GM23248 (cell line): ENCODE measurements at places on chromosomes 7 and 10. TPM values are rescaled to one million over a fixed set of nuclear protein-coding genes. Genes with fewer than 3 reads are reported as not detected.

DNA sequence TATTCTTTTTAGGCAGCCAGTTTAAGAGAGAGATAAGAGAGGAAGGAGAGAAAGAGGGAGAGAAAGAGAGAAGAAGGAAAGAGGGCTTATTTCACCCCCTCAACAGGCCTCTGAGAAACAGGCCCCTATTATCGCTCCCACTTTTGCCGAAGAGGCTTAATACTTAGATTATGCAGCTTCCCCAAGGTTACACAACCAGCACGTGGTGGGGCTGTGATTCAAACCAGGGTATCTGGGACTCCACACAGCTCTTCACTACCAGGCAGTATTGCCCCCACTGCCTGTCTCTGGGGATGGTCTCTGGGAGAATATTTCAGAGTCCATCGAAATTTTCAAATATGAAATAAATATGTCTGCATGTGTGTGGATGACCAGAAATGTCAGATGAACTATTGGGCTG is 3.0 kb downstream of the GIMAP1 start:
- no peak overlapping the region for H3K27ac ChIP-seq
- H3K36me3 ChIP-seq: no peaks in the 10 kb centered on the region
- no peak for DNase-seq

DNA sequence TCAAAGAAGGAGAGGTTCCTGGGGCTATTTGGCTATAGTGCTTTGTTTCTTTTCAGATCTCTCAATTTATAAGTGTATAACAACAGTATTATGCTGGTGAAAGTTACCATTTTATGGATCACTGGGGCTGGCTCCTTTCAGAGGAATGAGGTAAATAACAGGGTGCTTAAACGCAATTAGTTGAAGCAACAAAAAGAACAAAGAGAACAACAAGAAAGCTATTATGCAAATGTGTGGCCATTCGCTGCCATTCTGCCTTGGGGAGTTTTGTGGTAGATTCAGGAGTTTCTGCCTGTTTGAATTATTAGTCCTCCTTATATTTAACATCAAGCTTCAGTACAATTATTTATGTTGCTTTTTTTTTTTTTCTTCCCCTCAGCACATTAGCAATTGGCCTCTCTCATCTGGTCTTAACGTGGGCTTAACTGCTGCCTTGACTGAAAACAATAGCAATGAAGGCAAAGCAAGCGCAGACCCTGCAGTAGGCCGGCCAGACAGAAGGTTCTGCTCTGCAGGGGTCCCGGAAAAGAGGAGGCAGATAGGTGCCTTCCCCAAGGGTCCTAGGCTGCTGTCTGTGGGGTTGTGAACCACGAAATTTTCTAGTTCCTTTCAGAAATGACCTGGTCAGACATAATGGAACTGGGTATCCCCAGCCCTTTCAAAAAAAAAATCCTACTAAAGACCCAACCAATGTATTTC is 339.9 kb upstream of the PODXL start:
- 0 out of 2 replicates have a peak overlapping the region, but pooled peaks have one; percentile 25 for H3K4me3 ChIP-seq
- H3K36me3 ChIP-seq: no peaks in the 10 kb centered on the region
- no peak for DNase-seq
- peaks cover 54% of the 10 kb centered on the region for H3K4me1 ChIP-seq

- H3K36me3 ChIP-seq: no peaks in the 10 kb centered on the region
- no peak for DNase-seq
- H3K27ac ChIP-seq: 0 out of 2 replicates have a peak overlapping the region, but pooled peaks have one; percentile 10
- H3K27me3 ChIP-seq: no peaks in the 10 kb centered on the region
Measured at GRCh38 chr10:78261291-78261690, 227.6 kb downstream of the RPS24 start.

GRCh38 chr10:22629126-22629525 is 85.3 kb downstream of the PIP4K2A start:
- DNase-seq: peak; percentile 69
- no peaks in the 10 kb centered on the region for H3K27me3 ChIP-seq
- H3K27ac ChIP-seq: no peak overlapping the region
- H3K4me3 ChIP-seq: no peak overlapping the region
- peaks cover 54% of the 10 kb centered on the region for H3K4me1 ChIP-seq

DNA sequence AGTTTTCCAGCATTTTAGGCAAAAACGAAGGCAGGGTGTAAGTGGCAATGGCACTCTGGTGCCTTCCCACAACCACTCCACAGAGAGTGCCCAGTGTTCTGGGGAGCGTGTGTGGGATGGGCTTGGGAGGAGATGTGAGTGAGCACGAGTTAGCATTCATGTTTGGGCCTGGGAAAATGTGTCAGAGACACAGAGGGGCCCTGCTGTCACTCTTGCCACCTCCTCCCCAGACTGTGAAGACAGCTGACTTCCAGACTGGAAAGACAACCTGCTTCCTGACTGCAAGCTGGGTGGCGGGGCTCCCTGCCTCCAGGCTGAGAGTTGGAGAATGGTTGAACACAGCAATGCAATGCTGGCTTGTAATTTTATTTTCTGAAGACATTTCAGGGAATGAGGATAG is 454.5 kb upstream of the ZMIZ1 start:
- no peak for DNase-seq
- H3K27me3 ChIP-seq: peaks cover 18% of the 10 kb centered on the region
- no peak overlapping the region for H3K27ac ChIP-seq
- no peaks in the 10 kb centered on the region for H3K4me1 ChIP-seq
- no peaks in the 10 kb centered on the region for H3K36me3 ChIP-seq

GRCh38 chr7:155653803-155654202 is 9.3 kb downstream of the RBM33 start:
- H3K27ac ChIP-seq: peak overlapping the region; percentile 73
- H3K4me1 ChIP-seq: peaks cover 17% of the 10 kb centered on the region
- DNase-seq: peak; percentile 82
- no peak overlapping the region for H3K4me3 ChIP-seq
- H3K36me3 ChIP-seq: no peaks in the 10 kb centered on the region
- no peaks in the 10 kb centered on the region for H3K27me3 ChIP-seq

DNA sequence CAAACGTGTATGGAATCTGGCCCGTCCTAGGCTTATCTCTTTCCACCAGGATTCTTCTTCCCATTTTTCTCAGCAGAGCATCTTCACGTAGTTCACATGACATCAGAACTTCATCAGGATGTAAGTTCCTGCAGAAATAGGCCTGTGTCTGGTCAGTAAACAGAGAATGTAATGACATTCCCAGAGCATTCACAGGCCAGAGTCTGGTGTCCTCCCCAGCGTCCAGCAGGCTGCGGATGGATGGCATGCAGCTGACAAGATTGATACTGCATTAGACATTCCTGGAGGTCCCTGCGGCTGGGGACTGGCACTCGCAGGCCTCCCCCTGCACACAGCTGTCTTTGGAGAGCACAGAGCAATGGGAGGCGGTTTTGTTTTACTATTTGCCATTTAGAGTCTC is 28.7 kb downstream of the MGMT start:
- no peak overlapping the region for H3K4me3 ChIP-seq
- H3K36me3 ChIP-seq: no peaks in the 10 kb centered on the region
- H3K27ac ChIP-seq: no peak overlapping the region
- no peak for DNase-seq
- no peaks in the 10 kb centered on the region for H3K4me1 ChIP-seq

DNA sequence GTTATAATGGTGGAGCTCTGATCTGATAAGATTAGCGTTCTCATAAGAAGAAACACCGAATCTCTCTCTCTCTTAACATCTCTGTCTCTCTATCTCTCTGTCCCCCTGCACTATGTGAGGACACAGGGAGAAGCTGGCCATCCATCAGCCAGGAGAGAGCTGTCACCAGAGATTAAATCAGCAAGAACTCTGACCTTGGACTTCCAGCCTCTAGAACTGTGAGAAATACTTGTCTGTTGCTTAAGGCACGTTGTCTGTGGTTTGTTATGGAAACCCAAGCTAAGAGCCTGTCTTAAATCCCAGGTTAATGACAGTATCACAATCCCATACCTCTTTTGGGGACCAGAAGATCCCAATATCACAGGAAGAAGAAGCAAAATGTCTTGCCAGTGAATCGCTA is 132.0 kb upstream of the AKR1E2 start:
- H3K36me3 ChIP-seq: no peaks in the 10 kb centered on the region
- no peak for DNase-seq
- no peak overlapping the region for H3K4me3 ChIP-seq
- no peaks in the 10 kb centered on the region for H3K27me3 ChIP-seq

- H3K27ac ChIP-seq: no peak overlapping the region
- no peaks in the 10 kb centered on the region for H3K4me1 ChIP-seq
- DNase-seq: no peak
- H3K4me3 ChIP-seq: no peak overlapping the region
Measured at GRCh38 chr7:47683485-47683898, 101.6 kb upstream of the TNS3 start.

Gene GRIFIN
- total RNA-seq: not detected in 2 replicates

Gene GRM8
- total RNA-seq: not detected in 2 replicates

Gene NKX1-2
- not detected in 2 replicates for total RNA-seq

Gene THSD7A
- not detected in 2 replicates for total RNA-seq

Gene CCAR1
- total RNA-seq: 32.4 and 37.9 TPM in 2 replicates
